ENCODE measurements at places on chromosomes 1 and 21. TPM values are rescaled to one million over a fixed set of nuclear protein-coding genes. Genes with fewer than 3 reads are reported as not detected.

MYOC gene
- not detected for total RNA-seq

FALEC gene
- not detected for total RNA-seq

CD244 gene
- total RNA-seq = 0.41 TPM

CRP gene
- not detected for total RNA-seq

S100A7 gene
- total RNA-seq = not detected

HRNR gene
- total RNA-seq = not detected

TMEM82 gene
- 0.46 TPM for total RNA-seq

CADM3 gene
- 2.4 TPM for total RNA-seq

DNA sequence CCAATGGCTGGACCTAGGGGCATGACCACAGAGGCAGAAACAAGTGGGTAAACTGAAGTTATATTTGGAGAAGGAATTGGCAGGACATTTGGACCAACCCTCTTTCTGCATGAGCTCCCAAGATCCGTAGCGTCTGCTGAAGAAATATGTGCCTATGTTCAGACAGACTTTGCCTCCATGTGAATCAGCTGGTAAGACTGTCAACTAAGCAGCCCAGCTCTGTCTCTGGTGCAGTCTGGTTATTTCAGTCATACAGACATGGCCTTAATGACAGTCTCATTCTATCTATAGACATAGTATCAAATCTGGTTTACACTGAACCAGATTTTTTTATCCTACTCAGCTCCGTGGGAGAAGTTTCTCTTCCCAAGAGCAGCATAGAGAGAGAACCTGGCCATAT lies 63.1 kb upstream of the PBX1 start:
- no peaks in the 10 kb centered on the region for H3K36me3 ChIP-seq
- no peak overlapping the region for H3K27ac ChIP-seq
- H3K4me1 ChIP-seq = no peaks in the 10 kb centered on the region
- H3K4me3 ChIP-seq = no peak overlapping the region

DNA sequence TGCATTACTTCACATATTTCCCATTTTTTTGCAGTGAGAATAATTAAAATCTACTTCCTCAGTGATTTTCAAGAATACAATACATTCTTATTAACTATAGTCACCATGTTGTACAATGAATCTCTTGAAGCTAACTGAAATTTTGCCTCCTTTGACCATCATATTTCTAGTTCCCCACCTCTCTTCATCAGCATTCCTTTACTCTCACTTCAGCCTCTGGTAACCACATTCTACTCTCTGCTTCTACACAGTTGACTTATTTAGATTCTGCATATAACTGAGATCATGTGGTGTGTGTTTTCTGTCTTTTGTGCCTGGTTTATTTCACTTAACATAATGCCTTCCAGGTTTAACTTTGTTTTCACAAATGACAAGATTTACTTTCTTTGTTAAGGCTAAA lies 304.4 kb upstream of the LYPLAL1 start:
- H3K36me3 ChIP-seq = no peaks in the 10 kb centered on the region
- no peaks in the 10 kb centered on the region for H3K4me1 ChIP-seq
- H3K4me3 ChIP-seq = no peak overlapping the region
- no peak overlapping the region for H3K27ac ChIP-seq
- no peaks in the 10 kb centered on the region for H3K27me3 ChIP-seq
- no peak for DNase-seq

- H3K36me3 ChIP-seq = no peaks in the 10 kb centered on the region
- H3K27me3 ChIP-seq = no peaks in the 10 kb centered on the region
- H3K4me1 ChIP-seq = peaks cover 13% of the 10 kb centered on the region
- no peak overlapping the region for H3K27ac ChIP-seq
These were observed 46.1 kb downstream of the PLEKHA6 start for GRCh38 chr1:204313675-204314074.

DNA sequence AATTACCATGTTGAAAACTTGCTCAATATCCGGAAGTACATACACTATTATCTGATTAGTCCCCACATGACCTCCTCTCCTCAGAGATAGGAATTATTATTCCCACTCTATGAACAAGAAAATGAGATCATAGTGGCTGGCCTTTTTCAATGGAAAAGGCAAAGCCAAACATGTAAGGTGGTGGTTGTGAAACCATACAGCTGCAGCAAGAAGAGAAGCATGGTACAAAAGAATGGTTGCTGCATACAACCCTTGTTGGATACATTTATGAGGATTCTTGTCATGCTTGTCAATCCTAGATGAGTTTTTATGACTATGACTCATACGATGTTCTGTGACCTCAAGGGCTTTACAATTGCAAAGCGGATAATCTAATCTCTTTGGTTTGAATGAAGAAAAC lies 514.7 kb downstream of the PLPP3 start:
- DNase-seq = no peak
- no peak overlapping the region for H3K4me3 ChIP-seq
- H3K27me3 ChIP-seq = no peaks in the 10 kb centered on the region
- H3K27ac ChIP-seq = no peak overlapping the region

GRCh38 chr1:33228935-33229487 lies 27.3 kb upstream of the ZNF362 start:
- no peak for DNase-seq
- peaks cover 6% of the 10 kb centered on the region for H3K27me3 ChIP-seq
- H3K4me1 ChIP-seq = no peaks in the 10 kb centered on the region
- H3K4me3 ChIP-seq = no peak overlapping the region
- no peak overlapping the region for H3K27ac ChIP-seq
- H3K36me3 ChIP-seq = no peaks in the 10 kb centered on the region

- H3K36me3 ChIP-seq = no peaks in the 10 kb centered on the region
- H3K27me3 ChIP-seq = no peaks in the 10 kb centered on the region
- H3K4me3 ChIP-seq = no peak overlapping the region
These were observed 170.1 kb downstream of the DHRS3 start for GRCh38 chr1:12447849-12448312.
